CD4-positive, alpha-beta T cell treated with Interleukin-17A for 1 hour (primary cell): ENCODE measurements at places on chromosomes 5 and 9.

DNA sequence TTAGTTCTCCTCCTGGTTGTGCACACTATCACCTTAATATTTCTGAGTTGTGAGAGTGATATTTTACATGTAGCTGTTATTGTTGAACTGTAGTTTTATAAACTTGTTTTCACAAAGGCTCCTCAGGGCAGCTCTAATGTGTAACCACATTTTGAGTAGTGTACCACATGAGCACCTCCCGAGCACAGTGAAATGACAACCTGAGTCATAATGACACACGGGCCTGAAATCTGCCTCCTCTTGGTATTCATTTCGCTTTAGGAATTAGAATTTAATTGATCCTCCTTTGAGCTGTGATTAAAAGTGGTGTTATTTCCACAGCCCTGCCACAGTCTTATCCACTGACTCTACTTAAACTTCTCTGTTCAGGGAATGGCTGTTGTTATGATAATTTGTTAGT lies 7.9 kb downstream of the MTRR start:
- DNase-seq = no peak

GRCh38 chr5:169893571-169893970 lies 86.7 kb downstream of the INSYN2B start:
- no peak for DNase-seq

GRCh38 chr5:173291722-173292658 lies 36.2 kb downstream of the STC2 start:
- no peak for DNase-seq

- no peak for DNase-seq
These were observed 81.7 kb downstream of the KCNT1 start for GRCh38 chr9:135783540-135784245.

- no peak for DNase-seq
These were observed 1019.0 kb downstream of the NR2F1-AS1 start for GRCh38 chr5:92562065-92562464.

DNA sequence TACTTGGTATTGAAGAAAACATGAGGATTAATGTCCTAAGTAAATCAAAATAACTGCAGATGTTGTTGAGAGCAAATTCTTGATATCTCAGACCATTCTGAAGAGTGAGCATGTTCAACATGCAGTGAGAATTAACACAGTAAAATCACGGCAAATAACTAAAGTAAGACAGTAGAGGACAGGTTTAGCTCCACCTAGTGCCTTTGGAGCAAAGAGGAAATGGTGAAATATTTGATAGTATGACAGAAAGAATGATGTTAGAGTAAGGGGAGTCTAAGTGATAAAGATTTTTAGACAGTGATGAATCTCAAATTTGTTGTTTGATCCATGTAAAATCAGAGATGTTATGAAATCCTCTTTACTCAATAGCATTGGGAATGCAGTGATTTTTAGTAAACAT lies 424.2 kb downstream of the TMEM161B start:
- DNase-seq = no peak

DNA sequence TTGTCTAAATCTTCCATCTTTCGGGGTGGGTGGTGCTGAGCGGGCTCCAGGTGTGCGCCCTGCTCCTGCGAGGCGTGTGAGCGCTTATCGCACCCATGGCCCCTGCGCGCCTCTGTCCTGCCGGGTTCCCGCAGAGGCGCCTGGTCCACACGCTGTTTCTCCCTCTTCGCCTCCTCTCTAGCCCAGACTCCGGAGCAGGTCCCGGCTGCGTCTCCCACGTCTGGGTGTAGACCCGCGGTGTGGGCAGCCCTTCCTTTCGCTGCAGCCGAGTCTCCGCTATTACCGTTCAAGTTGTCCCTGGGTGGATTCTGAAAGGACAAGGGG lies 40.5 kb upstream of the PLEKHG4B start:
- DNase-seq = no peak

DNA sequence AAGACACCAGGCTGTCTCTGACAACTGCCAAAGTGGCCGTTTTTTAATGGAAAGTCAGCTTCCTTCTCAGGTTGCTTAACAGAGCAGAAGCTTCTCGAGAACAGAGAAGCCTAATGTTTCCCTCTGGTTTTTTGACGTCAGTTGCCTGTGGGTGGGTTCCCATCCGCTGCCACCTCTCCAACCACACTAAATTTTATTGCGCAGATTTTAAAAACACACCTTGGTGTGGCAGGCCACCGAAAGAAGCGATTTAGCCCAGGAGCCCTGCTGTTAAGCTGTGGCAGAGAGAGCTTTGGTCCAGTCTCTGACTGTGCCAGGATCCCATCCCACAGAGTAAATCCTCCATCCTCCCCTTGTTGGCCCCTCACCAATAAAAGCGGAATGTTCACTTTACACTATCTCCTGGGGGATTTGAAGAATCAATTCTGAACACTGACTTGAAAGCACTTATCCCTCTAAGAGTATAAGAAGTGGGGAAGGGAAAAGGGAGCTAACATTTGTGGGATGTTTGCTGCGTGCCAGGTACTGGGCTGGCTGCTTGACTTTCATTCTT lies 181.6 kb downstream of the AOPEP start:
- no peak for DNase-seq

DNA sequence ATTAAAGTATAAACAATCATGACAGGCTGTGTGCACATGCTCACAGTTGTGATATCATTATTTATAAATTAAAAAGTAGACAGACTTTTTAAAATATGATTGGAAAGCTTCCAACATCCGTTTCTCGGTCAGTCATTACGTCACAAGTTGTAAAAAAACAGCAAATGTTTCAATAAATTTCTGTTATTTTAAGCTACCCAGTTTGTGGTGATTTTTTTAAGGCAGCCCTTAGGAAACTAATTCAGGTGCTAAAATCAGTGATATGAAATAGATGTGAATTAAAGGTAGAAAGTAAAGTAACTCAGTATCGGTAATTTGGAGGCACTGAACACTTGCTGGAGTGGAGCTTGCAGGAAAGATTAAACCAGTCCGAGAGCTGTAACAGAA lies 1.2 kb downstream of the CCNH start:
- peak; percentile 69 for DNase-seq

- DNase-seq = no peak
These were observed 20.3 kb downstream of the CAMSAP1 start for GRCh38 chr9:135887021-135887507.
